ENCODE measurements at places on chromosomes 7 and 10.

- no peak for DNase-seq
Measured at GRCh38 chr10:51266496-51266895, 192.2 kb downstream of the PRKG1 start.

- no peak for DNase-seq
Measured at GRCh38 chr10:124132876-124133275, 39.5 kb upstream of the CHST15 start.

DNA sequence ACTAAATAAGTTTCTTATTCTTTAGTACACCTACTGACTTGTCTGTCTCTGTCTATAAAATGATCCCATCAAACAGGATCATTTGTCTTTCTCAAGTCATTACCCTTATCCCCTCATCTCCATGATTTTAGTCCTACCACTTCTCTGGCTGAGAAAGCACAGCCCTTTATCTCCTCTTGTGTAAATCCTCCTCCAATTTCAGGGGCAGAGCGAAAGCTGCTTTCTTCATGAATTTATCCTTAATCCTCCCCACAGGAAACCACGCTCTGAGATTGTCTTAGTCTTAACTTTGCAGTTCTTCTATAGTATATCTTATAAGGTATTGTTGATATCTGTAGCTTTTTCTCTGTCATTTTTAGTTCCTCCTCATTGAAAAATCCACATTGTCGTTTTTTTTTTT is 239.7 kb upstream of the PLXDC2 start:
- no peak for DNase-seq

DNA sequence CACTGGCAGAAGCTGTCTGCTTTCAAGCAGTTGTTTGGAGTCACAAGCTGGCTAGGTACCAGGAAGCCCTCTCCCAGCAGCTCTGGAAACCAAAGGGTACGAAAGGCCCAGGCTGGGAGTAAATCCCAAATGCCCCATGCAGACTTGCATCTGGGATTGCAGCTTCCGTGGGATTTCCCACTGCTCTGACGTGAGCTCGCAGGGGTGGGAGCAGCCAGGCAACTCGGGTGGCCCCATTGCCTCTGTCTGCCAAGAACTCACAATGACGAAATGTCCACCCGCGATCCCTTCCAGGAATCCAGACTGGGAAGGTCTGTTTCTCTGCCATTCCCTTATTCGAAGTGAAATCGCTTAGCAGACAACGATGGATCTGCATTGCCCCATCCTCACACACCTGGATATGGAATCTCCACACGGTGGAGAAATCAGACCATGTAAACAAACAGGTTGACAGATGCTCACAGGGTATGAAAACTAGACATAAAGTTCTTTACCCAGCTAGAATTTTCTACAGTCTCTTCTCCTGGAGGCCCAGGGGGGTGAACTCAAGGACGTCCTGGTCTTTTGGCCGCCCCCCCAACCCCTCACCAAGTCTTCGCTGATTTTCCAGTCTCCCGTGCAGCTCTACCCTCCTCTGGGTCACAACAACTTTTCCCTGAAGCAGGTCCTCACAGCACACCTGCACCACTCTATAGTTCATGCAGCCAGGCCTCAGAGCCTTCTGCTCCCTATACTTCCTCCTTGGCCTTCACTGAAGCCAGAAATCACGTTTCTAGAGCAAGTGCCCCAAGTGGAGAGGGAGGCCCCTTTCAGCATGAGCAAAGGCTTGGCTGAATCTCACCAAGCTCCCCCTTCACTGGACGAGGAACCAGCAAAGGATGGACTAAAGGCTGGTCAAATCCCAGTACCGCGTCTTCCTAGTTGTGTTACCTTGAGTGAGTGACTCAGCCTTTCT is 20.0 kb downstream of the SH3PXD2A start:
- no peak for DNase-seq

DNA sequence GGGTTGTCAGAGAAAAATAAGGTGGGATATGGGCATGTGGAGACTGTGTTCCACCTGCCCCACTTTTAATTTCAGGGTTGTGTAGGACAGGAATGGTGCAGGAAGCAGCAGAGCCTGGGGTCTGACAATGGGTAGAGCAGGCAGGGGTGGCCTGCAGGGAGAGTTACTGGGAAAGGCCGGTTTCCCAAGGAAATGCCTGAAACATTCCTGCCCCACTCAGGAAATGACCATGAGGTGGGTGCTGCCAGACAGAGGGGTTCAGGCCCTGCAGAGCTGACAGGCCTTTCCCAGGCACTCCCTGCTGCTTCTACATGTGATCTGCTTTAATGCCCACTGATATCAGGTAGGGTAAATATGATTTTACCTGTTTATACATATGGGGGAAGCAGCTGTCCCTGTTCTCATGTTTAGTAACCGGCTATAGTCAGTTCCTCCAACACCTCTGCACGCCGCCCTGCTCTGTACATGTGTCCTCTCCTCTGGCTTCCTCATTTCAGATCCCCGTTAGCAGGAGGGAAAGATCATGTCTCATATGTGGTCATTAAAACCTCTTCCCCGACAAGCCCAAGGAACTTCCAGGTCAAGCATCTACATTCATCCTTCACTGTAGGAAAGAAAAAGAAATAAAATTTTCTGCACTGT is 118.6 kb upstream of the PRSS58 start:
- no peak for DNase-seq

DNA sequence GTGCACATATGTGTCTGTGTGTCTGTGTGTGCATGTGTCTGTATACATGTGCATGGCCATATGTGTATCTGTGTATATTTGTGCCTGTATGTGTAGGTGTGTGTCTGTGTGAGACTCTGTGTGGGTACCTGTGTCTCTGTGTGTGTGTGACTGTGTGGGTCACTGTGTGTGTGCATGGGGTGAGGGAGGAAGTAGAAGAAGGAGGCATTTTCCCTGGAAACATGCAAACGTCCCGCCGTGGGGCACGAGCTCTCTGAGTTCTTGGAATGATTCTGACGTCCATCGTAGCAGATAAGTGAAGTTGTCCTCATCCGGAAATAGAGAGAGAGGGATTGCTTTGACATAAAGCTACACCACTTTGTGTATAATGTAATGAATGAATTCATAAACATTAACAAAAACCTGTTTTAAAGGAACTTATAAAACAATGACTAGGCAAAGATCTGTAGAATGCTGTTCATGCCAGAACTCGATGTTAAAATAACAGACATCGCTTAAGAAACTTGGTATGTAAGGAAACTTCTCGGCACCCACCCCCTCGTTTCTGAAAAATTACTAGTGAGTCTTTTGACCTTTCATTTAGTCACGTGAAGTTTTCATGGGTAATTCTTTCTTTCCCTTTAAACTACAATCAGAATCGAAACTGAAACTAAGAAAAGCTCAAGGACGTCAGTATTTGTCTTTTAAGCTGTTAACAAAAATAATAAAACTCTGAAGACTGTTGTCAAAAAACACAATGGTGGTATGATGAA is 43.6 kb upstream of the KLF6 start:
- DNase-seq: no peak

- no peak for DNase-seq
Measured at GRCh38 chr10:127272076-127272475, 75.7 kb upstream of the INSYN2A start.

- DNase-seq: no peak
Measured at GRCh38 chr10:71501402-71501801, 104.7 kb downstream of the CDH23 start.

DNA sequence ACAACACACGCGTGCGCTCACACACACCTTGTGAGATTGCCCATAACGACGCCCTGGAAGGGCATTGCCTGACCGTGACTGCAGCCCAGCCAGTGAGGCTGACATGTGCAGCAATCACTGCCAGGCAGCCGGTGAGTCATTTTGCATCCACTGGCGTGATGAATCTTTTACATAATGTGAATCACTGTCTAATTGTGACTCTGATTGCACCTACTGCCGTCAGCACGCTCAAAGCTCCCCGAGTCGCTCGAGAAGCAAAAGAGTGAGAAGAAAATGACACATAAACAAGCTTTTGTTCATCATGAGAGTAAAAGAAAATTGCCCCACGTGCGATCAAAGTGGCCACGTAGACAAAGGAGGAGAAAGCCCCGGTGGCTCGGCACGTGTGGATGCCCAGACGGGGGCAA is 117.4 kb upstream of the PFKP start:
- no peak for DNase-seq

DNA sequence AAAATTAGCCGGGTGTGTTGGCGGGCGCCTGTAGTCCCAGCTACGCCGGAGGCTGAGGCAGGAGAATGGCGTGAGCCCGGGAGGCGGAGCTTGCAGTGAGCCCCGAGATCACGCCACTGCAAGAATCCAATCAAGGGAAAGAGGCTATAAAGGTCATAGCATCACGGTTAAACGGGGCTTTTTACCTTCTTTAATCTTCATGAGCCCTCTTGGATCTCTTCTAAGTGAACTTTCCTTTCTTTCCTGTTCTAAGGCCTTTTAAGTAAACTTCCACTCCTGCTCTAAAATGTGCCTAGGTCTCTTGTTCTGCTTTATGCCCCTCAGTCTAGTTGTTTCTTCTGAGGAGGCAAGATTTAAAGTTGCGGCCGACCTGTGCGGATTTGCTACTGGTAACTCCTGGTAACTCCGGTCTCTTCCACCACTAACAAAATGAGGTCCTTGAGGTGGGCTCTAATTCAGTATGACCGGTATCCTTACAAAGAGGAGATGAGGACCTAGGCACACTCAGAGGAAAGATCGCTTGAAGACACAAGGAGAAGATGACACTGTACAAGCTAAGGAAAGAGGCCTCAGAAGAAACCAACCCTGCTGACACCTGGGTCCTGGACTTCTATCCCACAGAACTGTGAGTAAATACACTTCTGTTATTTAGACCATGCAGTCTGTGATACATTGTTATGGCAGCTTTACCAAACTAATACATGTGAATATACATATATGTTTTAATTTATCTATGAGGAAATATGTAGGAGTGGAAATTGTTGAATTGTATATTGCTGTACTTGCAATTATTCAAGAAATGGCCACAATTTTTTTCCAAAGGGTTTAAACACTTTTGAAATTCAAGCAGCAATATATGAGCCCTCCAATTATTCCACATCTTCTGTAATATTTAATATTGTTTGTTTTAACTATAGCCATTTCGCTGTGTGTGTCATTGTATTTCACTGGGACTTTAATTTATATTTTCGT is 331.5 kb upstream of the CNTNAP2 start:
- no peak for DNase-seq

DNA sequence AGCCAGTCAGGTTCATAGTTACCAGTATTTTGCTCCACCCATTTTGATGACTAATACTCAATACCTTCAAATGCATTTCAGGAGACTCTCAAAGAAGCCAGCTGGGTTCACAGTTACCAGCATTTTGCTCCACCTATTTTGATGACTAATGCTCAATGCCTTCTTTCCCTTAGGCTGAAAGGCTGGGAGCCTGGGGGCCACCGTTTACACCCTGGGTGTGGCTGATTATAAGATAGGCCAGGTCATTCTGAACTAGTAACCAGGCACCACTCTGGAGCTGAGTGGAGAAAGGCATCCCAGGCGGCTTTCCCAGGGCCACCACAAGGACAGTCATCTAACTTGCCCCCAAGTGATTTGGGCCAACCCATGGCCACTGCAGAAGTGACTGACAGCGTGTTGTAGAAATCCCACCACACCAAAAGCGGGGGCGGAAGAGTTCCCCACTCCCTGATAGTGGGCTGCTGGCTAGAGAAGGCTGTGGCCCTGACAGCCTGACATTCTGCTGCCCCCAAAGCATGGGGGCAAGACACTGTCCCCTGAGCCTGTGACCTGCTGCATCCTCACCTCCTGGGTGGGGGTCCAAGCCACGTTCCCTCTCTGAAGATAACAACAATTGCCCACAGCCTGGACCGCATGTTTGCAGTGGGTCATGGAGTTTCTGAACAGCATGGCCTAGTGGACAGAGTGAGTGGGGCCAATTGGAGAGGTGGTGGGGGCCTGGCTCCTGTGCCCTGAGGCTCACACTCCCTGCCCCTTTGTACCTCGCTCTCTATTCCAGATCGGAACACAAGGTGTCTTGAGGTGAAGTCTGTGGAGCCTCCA is 23.0 kb upstream of the ZNF488 start:
- DNase-seq: no peak

GRCh38 chr10:65943451-65943850 is 982.4 kb upstream of the LRRTM3 start:
- no peak for DNase-seq

GRCh38 chr7:147535701-147536111 is 1054.9 kb upstream of the C7orf33 start:
- DNase-seq: no peak

DNA sequence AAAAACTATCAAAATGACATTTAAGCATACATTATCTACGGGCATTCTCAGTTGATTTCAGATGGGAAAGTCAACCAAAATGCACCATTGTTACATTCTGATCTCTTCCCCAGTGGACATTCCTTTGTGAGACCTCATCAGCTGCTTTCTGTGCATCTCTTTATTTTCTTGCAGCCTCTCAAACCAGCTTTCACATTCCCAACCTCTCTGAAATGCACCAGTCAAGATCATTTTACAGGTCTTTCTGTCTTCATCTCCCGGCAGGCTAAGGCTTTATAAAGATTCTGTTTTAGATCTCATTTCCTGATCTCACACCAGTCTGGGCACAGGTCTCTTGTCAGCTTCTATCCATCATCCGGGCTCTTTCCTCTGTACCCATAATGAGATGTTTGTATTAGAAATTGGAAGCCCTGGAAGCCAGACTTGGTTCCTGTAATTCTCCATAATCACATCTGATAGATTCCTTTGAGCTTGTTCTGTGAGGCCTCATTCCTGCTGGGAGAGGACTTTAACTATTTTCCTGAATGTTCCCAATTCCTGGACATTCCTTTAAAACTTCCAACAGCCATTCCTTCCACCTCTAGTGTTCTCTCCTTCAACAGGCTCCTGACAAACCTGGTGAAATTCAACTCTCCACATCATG is 44.3 kb upstream of the ARL4A start:
- no peak for DNase-seq

DNA sequence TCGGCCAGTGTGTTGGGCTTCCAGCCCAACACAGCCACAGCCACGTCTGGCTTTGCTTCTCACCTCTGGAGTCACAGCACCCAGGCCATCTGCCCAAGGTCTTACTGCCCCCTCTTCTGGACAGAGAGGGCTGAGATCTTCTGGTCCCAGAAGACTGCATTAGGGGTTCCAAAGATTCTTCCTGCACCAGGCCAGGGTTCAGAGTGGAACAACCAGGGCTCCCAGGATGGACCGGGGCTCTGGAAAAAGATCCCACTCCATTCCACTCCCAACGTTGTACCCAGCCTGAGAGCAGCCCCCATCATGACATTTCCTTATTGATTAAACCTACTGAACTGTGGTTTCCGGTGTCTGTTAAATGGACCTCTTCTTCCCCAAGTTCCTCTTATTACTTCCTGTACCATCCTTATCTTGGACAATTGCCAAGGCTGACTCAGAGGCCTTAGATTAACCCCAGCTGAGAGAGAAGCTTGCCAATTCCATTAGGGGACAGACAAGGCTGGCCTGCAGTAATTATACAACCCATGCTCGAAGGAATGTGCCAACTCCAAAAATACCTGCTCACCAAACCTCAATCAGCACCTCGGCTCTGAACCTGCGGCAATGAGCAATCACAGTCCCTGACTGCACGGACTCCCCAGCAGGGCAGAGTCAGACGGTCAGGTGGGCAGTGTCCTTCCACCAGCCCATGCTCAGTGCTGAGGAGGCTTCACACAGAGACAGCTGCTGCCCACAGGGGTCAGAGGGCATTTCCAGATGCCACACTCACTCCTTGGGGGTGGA is 47.9 kb upstream of the NPFFR1 start:
- DNase-seq: peak; percentile 26

- no peak for DNase-seq
Measured at GRCh38 chr10:31914370-31914769, 14.3 kb downstream of the ARHGAP12 start.

GRCh38 chr7:48296966-48297365 is 125.7 kb downstream of the ABCA13 start:
- DNase-seq: no peak

All from WTC11 (cell line).